ENCODE measurements at places on chromosomes 5 and 9. TPM values are rescaled to one million over a fixed set of nuclear protein-coding genes. Genes with fewer than 3 reads are reported as not detected.

Gene PTPRD
- 5.7 TPM for total RNA-seq

Gene PRELID2
- 17.5 TPM for total RNA-seq

Gene LECT2
- total RNA-seq = not detected

Gene HRCT1
- total RNA-seq = 1.8 TPM

Gene TSLP
- total RNA-seq = 0.03 TPM

Gene FLT4
- 24.6 TPM for total RNA-seq

Gene IFNB1
- not detected for total RNA-seq

Gene CSF2
- 16.4 TPM for total RNA-seq

Gene CERCAM
- 22.0 TPM for total RNA-seq

Gene SETD9
- total RNA-seq = 57.0 TPM

Gene ZFP37
- 3.7 TPM for total RNA-seq

Gene JAK2
- total RNA-seq = 12.5 TPM

Gene CYSRT1
- not detected for total RNA-seq

Gene MRPS30
- 54.9 TPM for total RNA-seq

Gene FOXD4
- not detected for total RNA-seq

Gene CCDC192
- total RNA-seq = not detected

Gene ORM2
- not detected for total RNA-seq

Gene NUTM2F
- total RNA-seq = not detected

Gene CKMT2
- not detected for total RNA-seq

Gene SH3TC2
- total RNA-seq = 0.30 TPM

Gene DMGDH
- 0.18 TPM for total RNA-seq

Gene HACD4
- not detected for total RNA-seq

Gene RAB3C
- 0.91 TPM for total RNA-seq

Gene C5orf52
- not detected for total RNA-seq

Gene SLC6A7
- 0.06 TPM for total RNA-seq

Gene ZNF474
- 0.92 TPM for total RNA-seq

Gene TAF11L5
- not detected for total RNA-seq

Gene LRRC70
- total RNA-seq = 1.1 TPM
